ENCODE measurements at places on chromosomes 3 and 15. TPM values are rescaled to one million over a fixed set of nuclear protein-coding genes. Genes with fewer than 3 reads are reported as not detected.

DNA sequence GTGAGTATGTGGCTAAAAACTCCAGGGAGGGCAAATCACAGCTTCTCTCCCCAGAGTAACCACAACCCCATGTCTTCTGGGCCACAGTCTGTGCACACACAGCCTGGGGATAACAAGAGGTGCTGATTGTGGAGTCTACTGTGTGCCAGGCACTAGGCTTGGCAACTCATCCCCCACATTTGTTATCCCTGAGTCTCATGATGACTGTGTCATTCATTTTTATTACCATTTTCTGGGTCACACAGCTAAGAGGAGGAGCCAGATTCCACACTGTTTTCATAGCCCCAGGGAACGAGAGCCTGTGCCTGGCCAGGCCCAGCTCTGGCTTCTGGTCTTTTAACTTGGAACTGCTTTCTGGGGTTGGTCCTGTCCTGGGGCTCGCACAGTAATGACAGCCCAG is 34.5 kb downstream of the ESYT3 start:
- no peak for DNase-seq

DNA sequence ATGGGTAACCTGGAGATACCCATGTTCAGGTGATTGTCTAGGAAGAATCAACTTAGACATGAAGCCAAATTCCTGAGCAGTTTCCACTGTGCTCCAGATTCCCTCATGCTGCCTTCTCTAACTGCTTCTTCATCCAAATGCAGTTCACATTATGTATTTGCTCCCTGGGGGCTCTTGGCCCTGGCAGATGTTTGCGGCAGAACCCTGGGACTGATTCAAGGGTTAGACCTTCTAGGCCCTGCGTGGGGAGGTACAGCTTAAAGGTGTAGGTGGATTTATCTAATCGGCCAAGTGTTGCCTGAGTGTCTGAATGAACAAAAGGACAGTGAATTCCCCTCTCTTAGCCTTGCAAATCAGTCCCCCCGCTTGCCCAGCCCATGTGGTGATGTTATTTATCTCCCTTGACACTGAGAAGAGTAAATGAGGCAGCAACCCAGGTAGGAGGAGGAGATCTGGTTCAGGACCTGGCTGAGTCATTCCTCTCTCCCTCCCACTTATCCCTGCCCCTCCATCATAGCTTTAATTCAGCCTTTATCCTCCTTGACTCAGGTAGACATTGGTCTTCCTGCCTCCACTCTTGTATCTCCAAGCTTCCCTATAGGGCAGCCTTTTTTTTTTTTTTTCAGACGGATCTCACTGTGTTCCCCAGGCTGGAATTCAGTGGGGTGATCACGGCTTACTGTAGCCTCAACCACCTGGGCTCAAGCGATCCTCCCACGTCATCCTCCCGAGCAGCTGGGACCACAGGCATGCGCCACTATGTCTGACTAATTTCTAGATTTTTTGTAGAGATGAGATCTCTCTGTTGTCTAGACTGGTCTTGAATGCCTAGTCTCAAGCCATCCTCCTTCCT is 54.8 kb downstream of the MAGEF1 start:
- no peak for DNase-seq

DNA sequence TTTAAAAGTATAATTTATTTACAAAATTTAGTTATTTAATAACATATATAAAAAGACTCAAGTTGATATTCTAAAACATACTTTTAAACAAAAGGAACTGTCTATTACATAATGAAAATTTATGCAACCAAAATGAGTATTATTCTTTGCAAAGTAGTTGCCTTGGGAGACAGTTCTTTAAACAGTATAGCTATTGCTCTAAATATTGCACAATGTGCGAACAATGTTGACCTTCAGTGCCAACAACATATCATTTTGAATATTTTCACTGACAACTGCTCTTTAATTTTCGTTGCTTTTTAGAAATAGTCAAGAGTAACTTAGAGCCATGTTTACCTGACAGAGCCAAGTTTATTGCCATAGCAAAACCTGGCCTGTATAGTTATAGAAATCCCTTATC is 124.9 kb downstream of the ZBTB20 start:
- no peak for DNase-seq

DNA sequence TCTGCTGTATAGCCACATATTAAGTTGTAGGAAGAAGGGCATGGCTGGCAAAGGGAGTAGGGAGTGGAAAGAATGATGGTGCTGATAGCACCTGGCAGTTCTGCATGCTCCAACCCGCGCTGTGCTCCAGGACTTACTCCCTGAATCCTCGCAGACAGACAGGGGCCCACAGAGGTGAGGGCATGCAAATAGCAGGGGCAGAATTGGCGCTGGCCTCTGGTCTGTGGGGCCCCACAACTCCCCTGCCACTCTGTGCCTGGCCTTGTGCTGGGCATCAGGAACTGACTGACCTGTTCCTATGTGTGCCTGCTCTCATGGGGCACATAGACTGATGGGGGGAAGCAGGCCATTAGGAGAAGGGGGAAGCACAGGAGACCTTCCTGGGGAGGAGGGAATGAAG is 20.9 kb downstream of the HDAC11 start:
- DNase-seq: no peak

DNA sequence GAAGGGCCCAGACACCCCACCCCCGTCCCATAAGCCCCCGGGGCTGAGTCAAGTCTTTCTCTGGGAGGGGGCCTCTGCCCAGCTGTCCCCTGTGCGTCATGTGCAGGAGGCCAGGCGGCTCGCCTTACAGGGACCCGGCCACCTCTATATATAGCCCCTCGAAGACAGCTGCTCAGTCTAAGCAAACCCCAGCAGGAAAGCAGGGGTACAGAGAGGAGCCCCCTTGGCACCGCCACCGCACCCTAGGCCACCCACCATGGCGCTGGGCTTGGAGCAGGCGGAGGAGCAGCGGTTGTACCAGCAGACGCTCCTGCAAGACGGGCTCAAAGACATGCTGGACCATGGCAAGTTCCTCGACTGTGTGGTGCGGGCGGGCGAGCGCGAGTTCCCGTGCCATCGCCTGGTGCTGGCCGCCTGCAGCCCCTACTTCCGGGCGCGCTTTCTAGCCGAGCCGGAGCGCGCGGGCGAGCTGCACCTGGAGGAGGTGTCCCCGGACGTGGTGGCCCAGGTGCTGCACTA is at the start of gene KLHL40:
Gene KLHL40 (plus strand): TSS at position 175 of the 519 bp plus-strand sequence. CDS start 82 bp downstream, at position 257.
- DNase-seq: no peak

- no peak for DNase-seq
These were observed 82.6 kb downstream of the ARHGAP31 start for GRCh38 chr3:119376758-119377157.

Gene CPA3
- total RNA-seq: not detected

Gene IL5RA
- not detected for total RNA-seq

DNA sequence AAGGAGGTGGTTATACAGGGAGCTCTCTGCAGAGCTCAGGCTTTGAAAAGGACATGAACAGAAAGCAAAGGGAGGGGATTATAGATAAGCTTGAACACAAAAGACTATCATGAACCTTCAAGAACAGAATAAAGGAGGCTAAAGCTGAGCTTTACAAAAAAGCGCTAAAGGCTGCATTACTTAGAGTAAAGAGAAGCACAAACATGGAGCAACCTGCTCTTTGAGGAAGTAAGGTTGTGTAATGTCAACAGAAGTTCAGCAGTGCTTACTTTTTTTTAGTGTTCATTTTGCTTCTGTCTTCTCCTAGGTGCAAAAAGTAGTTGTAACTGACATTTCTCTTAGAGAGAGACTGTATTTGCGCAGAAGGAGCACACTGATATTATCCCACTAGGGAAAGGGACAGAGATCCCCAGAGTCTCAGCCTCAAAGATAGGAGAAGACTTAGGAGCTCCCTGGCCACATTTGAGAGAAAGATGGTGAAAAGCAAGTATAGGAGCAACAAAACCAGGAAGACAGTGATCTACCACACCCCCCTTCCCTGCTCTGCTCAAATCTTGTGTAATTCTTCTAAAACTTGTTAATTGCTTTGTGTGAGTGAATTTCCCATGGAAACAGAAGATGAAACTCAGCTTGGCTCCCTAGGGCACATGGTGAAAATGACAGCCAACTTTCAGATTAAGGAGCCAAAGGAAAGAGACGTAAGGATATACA is 54.7 kb downstream of the QTRT2 start:
- DNase-seq: no peak

DNA sequence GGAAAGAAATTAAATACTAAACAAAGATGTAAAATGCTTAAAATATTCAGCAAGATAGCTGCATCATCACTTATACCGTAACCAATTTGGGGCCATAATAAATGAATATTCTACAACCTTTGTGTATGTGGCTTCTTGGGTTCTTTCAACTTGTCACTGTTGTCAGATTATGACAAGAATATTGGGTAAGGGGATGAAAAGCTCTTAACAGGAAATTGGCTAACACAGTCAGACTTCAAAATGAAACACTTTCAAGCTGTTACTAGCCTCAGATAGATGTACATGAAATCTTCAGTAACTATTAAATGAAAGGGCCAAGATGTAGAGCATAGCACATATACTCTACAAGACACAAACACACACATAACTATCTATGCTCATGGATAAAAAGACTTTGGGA is 38.7 kb upstream of the ZNF385D start:
- no peak for DNase-seq

DNA sequence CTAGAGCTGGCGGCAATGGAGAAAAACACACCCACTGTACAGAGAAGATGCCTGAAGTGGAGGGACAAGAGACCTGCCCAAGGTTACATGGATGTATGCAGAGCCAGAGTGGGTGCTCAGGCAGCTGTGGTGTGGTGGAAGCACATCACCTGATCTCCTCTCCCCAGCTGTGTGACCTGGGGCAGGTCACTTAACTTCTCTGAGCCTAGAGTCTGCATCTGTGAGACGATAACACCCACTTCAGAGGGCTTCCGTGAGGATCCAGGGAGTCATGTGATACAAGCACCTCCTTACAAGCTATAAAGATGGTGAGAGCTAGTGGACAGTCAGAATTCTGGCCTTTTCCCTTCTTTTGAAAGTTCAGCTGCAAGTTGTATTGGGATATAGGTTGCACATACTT is 55.1 kb upstream of the HERC1 start:
- DNase-seq: no peak

Gene CLDN18
- total RNA-seq: not detected

DNA sequence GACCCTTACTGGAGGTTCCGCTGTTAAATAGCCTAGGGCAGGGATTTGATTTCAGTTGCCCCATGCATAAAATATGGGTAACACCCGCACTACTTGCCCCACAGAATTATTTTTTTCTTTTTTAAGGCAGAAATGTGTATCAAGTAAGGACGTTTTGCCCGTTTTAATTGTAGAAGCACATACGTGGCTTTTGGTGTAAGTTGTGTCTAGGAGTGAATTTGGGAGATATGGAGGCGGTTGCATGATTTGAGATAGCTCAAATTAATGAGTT is 636 bp upstream of the LRRC58 start:
- no peak for DNase-seq

Gene CCDC54
- total RNA-seq: not detected

DNA sequence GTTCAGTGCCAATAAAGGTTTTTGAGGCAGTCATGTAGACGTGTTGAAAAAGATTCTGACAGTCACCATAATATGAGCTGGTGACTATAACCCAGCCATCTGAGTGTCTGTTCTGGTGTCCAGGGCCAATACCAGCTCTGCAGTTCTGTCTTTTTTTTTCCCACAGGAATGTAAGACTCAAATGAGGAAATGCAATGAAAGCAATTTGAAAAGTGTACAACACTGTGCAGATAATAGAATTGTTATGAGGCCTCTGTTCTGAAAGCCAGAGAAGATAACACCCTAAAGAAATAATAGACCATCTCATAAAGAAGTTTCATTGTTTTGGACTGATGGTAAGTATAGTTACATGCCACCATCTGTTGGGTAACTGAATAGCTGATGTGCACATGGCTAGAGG is 57.1 kb downstream of the CLDN1 start:
- DNase-seq: no peak

GRCh38 chr3:184884359-184885017 is 72.5 kb downstream of the VPS8 start:
- DNase-seq: no peak

Gene C3orf22
- not detected for total RNA-seq

Gene CCR9
- total RNA-seq: not detected

Gene MUC20
- 0.23 TPM for total RNA-seq

DNA sequence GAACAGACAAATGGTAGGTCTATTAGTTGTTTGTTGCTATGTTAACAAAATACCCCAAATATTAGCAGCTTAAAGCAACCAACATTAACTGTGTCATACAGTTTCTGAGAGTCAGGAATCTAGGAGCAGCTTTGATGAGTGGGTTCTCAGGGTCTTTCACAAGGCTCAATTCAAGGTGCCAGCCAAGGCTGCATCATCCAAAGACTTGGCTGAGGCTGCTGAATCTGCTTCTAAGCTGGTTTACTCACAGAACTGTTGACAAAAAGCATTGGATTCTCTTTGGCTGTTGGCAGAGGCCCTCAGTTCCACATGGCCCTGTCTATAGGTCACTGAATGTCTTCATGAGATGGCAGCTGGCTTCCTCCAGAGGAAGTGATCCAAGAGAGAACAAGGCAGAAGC is 40.3 kb upstream of the TSC22D2 start:
- DNase-seq: no peak

- no peak for DNase-seq
These were observed 48.1 kb downstream of the APBA2 start for GRCh38 chr15:28933710-28934445.

DNA sequence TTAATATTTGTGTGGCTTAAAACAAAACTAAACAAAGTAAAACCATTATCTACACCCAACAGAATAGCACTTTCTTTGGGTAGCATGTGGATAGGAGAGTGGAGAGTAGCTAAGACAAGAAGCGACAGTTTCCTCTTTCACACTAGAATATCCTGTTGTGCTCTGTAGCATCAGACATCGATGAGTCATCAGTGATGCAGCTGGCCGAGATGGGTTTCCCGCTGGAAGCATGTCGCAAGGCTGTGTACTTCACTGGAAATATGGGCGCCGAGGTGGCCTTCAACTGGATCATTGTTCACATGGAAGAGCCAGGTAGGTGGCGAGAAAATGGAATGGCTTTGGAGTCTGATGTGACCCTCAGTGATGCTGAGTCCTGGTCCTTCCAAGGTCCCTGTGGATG is 108.1 kb downstream of the USP13 start:
- DNase-seq: peak; percentile 11

Gene IQCF6
- not detected for total RNA-seq

DNA sequence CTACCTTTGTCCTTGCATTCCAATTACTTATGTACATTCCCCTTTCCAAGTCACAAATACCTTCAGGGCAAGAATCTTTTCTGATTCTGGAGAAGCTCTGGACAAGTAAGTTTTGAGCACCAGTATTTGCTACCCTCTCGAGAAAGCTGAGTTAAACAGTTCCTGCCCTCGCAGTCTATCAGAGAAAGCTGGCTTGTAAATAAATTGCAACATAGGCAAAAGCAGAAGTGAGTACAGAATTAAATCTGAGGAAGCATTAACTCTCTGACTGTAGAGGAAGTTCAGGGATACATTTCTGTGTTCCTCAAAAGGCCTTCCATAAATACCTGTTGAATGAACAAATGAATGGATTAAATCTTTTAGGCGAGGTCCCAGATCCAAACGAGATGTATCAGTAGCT is 1.2 kb downstream of the OSBPL11 start:
- no peak for DNase-seq

Gene PTX3
- total RNA-seq: 16.1 TPM

Data from NCI-H460 (cell line).